ENCODE measurements at places on chromosomes 16 and 17.
A peak's percentile ranks its signal among the peaks of the same experiment; 100 is the strongest.

- no peak for DNase-seq
These were observed 903.1 kb upstream of the SOX9 start for GRCh38 chr17:71217769-71218168.

- DNase-seq: no peak
These were observed 585 bp downstream of the WRAP53 start for GRCh38 chr17:7688808-7689316.

- no peak for DNase-seq
These were observed 103.5 kb downstream of the ABCC1 start for GRCh38 chr16:16052916-16053315.

DNA sequence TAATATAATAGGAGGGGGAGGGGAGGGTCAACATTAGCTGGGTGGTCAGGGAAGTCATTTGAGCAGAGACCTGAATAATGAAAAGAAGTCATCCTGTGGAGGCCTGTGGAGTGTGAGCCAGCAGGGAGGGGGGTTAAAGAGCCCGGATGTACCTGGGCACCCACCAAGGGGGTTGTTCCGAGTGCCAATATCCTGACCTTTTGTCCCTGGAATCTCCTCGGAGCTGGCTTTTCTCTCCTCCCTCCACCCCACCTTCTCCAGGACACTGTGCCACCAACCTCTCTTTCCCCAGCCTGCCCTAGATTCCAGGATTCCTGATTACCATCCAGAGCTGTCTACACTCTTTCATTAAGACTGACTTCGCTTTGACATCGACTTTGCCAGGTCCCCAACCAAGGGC is 6.2 kb downstream of the SHBG start:
- no peak for DNase-seq

DNA sequence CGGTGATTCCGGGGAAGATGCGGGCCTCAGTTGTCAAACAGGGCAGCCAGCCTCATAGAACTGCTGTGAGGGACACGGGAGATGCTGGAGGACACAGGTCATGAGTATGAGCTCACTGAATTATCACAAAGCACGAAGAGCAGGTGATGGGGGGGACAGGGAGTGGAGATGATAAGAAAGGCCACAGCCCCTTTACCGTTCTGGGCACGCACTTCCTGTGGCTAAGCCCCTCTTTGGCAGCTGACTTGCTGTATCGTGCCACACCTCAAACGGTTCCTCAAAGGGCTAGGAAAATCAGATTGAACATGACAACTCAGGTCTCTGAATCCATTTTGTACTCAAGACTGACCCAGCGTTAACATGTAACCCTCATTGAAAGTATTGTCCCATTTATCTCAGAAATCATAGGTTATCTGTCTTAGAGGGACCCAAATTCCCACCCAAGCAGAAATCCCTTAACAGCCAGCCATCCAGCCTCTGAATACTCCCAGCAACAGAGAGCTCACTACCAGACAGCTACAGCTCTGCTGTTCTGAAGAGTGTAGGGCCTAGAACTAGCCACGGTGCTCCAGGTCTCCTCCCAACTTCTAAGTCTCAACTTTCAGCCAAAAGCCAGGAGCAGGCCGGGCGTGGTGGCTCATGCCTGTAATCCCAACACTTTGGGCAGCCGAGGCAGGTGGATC is 5.0 kb upstream of the SRL start:
- no peak for DNase-seq

DNA sequence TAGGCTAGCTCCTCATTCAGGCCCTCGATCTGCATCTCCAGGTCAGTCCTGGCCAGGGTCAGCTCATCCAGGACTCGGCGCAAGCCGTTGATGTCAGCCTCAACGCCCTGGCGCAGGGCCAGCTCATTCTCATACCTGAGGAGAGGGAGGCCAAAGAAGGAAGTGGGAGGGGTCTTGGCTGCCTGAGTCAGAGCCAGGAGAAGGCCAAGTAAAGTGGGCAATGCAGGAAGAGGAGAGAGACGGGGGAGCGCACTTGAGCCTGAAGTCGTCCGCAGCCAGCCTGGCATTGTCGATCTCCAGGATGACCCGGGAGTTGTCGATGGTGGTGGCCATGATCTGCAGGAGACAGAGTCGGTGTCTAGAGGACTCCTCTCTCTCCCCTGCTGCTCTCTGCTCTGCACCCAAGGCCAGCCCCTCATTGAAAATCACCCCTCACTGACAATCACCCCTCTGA is 1.8 kb downstream of the KRT15 start:
- no peak for DNase-seq

DNA sequence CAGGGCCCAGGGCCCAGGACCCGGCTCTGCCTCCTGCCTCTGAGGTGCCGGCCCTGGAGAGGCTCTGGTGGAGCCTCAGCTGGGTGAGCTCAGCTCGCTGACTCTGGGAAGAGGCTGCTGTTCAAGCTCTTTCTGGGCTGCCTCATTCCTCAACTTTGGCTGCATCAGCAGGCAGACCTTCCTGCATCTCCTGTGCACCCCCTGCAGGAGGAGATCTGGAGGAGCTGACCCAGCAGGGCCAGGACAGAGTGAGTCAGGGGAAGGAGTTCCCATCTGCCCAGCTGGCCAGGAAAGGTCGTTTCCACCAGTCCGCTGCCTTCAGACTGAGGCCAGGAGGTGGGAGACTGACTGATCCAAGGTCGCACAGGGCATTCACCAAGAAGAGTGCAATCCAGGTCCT is 10.7 kb downstream of the CRHR1 start:
- no peak for DNase-seq

DNA sequence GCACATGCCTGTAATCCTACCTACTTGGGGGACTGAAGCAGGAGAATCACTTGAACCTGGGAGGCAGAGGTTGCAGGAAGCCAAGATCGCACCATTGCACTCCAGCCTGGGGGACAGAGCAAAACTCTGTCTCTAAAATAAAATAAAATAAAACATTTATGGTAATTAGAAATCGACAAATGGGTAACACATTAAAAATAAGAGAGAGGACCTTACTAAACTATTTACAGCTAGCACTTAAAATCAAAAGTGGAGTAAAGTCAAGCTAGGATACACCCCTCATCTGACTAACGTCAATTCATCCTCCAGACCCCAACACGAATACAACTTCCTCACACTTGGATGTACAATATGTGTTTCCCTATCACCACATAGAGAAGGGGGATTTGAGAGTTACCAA is 27.8 kb upstream of the RHOT1 start:
- DNase-seq: peak; percentile 40

GRCh38 chr16:27226476-27226875 is 23.1 kb downstream of the KDM8 start:
- DNase-seq: no peak

GRCh38 chr17:63452046-63452961 is 6.2 kb upstream of the CYB561 start:
- DNase-seq: no peak

DNA sequence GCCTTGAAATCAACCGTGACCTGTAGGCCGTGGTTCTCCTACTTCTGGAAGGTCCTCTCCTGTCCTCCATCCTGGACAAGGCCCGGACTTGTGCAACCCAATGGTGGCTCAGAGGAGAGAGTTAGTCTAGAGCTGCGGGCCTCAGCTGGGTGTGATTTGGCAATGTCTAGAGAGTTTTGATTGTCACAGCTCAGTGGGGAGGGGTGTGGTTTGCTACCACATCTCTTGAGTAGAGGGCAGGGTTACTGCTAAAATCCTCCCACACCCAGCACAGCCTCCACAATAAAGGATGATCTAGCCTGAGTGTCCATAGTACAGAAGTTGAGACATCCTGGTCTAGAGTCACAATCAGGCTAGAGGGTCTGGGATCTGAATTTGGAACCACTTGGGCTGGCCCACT is 40.3 kb downstream of the MYH13 start:
- DNase-seq: peak; percentile 56

DNA sequence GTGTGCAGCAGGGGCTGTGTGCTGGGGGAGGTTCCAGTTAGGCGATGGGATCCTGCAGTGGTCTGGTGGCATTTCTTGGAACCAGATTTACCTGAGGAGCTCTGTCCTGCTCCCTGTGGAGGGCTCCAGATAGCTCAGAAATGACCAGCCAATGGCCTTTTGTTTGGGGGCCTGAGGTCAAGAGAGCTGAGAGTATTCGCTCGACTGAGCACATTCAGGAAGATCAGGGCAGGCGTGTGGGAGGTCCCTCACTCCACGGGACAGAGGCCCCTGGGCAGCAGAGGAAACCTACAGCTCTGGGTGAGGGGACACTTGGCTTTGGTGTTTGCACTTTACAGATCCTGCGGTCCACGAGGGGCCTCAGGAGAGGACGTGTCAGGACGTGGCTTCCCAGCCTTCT is 18.2 kb downstream of the DEF8 start:
- no peak for DNase-seq

DNA sequence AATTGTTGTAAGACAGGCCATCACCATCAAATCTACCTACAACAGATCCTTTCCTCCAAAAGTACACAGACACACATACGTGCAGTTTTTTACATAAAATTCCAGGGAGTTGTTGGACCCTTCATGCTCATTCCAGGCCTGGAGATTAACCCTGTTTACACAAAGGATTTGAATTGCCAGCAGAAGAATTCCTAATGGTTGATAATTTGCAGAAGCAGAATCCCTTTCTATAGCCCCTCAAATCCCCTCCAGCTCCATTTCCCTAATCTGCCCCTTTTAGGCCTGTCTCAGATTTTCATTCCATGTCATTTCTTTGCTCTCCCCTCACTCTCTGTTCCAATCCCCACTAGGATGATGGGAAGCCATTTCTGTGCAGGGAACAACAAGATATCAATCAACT is 102.9 kb upstream of the TOX3 start:
- no peak for DNase-seq

- no peak for DNase-seq
These were observed 263.8 kb upstream of the C16orf82 start for GRCh38 chr16:26802965-26803364.

DNA sequence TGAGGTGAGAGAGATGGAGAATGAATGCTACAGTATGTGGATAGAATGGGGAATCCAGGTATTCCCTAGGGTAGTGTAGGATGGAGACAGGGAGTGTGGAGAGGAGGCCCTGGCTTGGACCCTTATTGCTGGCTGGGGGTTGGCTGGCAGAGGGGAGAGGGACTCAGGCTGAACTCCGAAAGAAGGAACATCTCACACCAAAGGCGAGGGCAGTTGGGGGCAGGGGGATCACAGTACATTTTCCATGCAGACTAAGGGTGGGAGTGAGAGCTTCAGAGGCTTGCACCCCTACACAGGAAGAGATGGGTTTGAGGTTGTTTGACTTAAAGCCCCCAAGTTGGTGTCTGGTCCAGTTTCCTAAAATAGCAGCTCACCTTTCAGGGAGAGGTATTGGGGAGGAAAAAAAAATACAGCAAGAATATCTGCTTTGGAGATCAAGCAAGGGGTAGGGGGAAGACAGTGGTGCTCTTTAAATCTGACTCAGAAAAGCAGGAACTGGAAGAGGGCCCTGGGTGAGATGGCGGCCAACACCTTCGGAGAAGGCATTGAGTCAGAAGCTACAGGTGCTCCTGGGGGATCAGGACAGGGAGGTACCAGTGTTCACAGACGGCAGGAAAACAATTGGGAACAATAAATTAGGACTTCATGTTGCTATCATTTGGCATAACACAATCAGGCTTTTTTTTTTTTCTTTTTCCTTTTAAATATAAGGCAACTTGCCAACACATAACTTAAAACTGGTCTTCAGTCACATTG is 12.4 kb downstream of the TRAF4 start:
- no peak for DNase-seq

Data from NB4 (cell line).